ENCODE measurements at places on chromosomes 5 and 9.
A peak's percentile ranks its signal among the peaks of the same experiment; 100 is the strongest.

DNA sequence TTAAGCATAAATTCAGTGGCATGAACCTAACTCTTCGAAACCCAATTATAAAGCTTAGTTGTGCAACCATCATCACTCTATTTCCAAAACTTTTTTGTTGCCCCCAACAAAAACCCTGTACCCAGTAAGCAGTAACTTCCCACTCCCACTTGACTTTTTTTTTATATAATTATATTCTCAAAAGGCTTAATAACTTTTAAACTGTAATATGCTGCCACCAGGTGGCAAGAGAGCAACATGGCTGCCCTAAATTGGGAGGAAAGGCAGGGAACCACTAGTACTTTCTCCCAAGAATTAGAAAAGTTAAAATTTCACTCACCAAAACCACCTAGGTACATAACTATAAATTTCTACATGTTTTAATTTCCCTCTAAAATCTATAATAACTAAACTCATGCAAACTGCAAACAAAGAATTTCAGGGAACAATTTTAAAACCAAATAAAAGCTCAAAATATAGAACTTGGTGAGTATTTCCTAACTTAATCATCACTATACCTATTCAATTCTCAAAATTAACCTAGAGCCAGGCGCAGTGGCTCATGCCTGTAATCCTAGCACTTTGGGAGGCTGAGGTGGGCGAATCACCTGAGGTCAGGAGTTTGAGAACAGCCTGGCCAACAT is 50.2 kb upstream of the RNF38 start:
- peak; percentile 61 for DNase-seq

DNA sequence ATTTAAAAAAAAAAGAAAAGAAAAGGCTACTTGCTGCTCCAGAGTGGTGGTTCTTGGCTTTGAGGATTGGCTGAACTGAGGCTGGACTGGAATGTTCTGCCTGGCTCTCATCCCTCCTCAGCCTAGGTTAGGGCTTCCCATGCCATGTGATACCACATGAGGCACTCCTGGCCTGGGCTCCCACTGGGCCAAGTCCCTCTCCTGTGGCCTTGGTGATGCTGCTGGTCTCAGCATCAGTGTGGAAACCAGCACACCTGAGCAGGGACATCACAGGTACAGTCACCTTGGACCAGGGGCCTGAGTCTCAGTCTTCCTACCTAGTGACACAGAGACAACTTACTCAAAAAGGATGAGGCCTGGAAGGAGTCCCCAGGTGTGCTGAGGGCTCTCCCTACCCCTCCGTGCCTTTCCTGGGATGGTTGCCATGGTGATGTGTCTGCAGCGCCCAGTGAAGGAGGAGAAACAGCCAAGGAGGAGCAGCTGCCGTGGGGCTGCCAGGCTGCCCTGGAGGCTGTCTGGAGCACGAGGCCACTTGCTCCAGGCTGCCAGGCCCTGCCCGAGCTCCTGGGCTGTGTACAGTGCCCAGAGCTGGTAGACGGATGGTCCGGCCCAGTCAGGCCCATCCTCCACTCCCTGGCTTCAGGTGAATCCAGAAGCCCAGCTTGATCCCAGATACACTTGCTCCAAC is 71.0 kb downstream of the WNK2 start:
- no peak for DNase-seq

- peak; percentile 4 for DNase-seq
These were observed 51.3 kb upstream of the SLC30A5 start for GRCh38 chr5:69042500-69042899.

DNA sequence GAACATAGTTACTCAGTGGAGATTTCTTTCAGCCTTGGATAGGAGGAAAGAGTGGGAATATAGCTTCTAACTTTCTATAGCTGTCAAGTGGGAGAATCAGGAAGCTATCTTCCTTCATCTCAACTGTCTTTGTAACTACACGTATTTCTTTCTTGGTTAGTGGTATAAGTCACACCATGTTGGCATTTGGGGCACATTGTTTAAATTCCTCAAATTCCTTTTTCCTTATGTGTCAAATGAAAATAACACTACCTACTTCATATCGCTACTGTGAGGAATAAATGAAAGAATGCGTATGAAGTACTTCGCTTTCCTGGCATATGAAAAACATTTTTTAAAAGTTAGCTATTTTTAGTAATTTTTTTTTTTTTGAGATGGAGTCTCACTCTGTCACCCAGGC is 1082.5 kb upstream of the WWC1 start:
- no peak for DNase-seq

DNA sequence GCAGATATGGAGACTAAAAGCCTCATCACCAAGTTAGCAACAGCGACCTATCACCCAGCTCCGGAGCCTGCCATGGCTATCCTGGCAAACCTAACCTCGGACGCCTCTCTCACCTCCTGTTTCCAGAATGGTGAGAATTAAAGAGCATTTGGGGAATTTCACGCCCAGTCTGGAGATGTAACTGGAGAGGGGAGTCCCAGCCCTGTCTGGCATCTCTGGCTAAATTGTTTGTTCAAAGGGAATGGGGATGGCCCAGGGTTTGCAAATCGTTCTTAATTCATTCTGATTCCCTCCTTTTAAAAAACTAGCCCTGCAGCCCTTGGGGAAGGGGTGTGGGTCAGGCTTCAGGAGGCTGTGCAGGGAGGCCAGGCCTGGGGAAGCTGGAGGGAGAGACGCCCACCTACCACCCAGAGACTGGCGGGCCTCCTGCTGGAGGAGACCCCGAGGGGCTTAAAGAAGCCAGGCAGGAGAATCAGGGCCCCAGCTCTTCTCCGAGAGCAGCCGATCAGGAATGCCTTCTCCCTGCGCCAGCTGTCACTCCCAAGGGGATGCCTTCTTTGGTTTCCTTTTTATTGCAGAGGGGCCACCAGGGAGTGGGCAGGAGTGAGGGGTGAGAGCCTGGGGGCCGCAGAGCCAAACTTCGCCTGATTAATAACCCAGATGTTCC is 964 bp upstream of the COL5A1 start:
- DNase-seq, result no peak

DNA sequence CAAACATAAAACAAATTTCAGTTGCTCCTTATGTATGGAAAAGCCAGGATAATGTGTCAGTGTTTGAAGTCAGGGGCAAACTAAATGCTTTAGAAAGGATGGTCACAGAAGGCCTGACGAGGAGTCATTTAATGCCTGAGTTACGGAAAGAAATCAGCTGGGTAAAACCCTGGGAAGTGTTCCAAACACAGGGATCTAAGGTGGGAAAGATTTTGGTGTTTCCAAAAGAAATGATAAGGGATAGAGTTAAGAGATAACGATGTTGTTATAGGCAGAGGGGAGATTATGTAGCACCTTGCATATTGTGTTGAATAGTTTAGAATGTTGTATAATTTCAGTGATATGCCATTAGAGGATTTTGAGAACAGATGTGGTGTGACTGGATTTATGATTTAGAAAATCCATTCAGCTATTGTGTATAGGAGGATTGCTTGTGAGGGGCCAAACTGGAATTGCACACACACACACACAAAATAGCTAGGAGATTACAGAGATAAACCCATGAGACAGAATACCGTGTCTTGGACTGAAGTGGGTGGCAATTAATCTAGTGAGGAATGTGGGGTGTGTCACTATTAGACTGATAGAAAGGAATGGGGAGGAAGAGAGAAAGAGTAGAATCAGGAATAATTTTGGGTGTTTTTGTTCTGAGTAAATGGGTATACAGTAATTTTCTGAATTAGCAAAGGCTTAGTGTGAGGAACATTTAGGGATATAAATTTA is 274.2 kb upstream of the DAB2 start:
- DNase-seq, result no peak

DNA sequence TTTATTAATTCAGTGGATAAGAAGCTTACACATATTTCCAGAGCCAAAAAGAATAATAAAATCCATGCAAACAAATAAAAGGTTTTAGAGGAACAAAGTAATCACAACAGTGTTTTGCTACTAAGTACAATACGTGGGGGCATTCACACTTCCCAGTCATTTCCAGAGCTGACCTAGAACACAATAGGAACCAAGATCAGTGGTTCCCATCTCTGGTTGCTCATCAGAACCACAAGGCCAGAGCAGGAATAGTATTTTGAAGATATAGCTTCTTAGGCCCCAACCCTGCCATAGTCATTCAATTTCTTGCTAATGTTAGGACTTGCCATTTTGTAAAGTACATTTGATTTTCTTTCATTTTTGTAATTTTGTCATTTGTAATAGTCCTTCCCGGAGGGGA is 215.4 kb downstream of the NR3C1 start:
- no peak for DNase-seq

DNA sequence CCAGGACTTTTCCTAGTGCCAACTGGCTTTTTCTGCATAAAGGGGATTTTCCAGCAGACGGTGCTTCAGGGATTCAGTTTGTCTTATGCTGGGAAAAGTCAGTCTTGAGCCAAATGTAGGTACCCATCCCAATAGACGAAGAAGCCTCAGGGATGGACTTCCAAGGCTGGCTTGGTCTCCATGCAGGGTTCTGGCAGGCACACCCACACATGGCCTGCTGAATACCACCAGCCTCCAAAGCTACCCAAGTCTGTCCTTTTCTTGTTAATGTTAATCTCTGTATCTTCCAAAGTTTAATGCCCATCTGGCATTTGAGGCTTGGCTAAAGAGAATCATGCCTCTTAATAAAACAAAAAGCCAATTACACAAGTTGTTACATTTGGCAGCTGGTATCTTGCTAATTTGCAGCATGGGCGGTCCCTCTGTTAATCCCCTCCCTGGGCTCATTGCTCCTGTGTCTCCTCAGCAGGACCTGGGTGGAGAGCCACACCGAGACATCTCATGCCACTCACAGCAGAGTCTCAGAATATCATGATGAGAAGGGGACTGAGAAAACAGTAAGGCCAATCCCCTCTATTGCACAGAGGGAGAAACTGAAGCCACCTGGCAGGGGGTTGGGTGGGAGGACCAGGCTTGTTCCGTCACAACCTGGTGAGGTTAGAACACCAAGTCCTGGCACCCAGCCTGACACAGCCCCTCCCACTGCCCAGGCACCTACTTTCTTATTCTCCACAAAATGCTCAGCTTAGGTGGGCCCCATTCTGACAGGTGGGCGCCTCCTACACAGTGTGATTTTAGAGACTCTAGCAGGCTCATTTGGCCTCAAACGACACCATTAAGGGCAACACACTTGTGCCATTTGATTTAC is 243.2 kb downstream of the FSTL4 start:
- DNase-seq, result no peak

GRCh38 chr5:150065886-150066285 is 20.5 kb downstream of the CSF1R start:
- peak; percentile 90 for DNase-seq

- no peak for DNase-seq
These were observed 324.7 kb downstream of the TLE4 start for GRCh38 chr9:79896390-79896980.

- no peak for DNase-seq
These were observed 63.6 kb upstream of the OLFM1 start for GRCh38 chr9:135023786-135024405.

- no peak for DNase-seq
These were observed 805.5 kb downstream of the EFNA5 start for GRCh38 chr5:106865279-106865678.

- no peak for DNase-seq
These were observed 56.5 kb downstream of the CAST start for GRCh38 chr5:96718635-96719077.

- DNase-seq, result no peak
These were observed 34.9 kb downstream of the NREP start for GRCh38 chr5:111722140-111722539.

DNA sequence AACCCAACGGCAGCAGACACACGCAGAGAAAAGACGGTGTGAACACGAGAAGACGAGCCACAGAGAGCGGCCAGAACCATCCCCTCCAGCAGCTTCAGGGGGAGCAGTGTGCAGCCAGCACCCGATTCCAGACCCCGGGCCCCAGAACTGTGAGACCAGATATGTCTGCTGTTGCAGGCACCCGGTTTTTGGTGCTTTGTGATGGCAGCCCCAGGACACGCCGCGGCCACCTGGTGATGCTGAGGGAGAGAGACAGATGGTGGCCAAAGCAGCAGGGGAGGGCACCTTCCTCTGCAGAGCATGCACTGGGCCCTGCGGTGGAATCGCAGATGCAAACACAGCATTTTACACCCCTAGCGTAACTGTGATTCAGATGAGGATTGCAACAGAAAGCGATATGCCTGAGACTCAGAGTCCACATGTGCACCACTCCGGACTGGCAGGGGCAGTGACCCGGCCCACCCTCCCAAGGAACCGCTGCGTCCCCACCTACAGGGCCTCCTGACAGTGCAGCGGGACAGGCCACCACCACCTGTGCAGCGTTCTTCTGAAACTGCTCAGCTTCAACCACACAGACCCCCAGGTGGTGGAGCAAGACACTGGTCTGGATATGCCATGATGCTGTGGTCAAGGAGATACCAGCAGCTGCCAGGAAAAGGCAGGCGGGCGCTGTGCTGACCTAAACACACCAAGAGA is 24.0 kb downstream of the ZDHHC11B start:
- DNase-seq, result no peak

GRCh38 chr5:546376-546908 is 22.2 kb upstream of the SLC9A3 start:
- DNase-seq, result no peak

GRCh38 chr5:82164977-82165713 is 113.0 kb downstream of the RPS23 start:
- no peak for DNase-seq

GRCh38 chr9:16309082-16309468 is 561.4 kb downstream of the BNC2 start:
- no peak for DNase-seq

GRCh38 chr9:118985851-118986250 is 383.4 kb downstream of the BRINP1 start:
- DNase-seq, result no peak

- DNase-seq, result no peak
These were observed 632.5 kb upstream of the ST8SIA4 start for GRCh38 chr5:101535626-101536025.

- DNase-seq, result no peak
These were observed 19.4 kb upstream of the RHOBTB3 start for GRCh38 chr5:95711501-95712346.

- DNase-seq, result no peak
These were observed 421.7 kb upstream of the KIF2A start for GRCh38 chr5:61884252-61884855.

GRCh38 chr5:140546851-140547507 is 483 bp upstream of the EIF4EBP3 start:
- no peak for DNase-seq

DNA sequence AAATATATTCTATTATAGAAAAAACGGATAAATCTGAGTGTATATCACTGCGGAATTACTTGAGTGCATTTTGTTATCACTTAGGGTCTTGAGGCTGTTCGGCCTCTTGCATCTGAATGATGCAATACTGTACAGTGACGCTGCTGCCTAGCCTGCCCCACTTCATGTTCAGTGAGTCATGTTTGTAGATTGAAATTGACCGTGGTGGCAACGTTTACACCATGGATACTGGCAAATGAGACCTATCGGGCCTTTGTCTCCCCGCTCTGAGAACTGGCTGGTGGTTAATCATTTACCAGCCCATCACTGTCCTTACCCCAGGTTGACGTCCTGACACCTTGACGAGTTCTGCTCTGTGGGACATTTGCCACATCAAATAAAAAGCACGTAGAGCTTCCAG is 510.1 kb upstream of the ADAMTS16 start:
- no peak for DNase-seq

GRCh38 chr5:52808316-52808901 is 20.7 kb downstream of the ITGA1 start:
- DNase-seq, result no peak

Data from inflammatory macrophage treated with lipopolysaccharide for 1 hour (primary cell).